ENCODE measurements at places on chromosomes 13 and 19. TPM values are rescaled to one million over a fixed set of nuclear protein-coding genes. Genes with fewer than 3 reads are reported as not detected.

- DNase-seq, result no peak
These were observed 2.4 kb downstream of the ZNF85 start for GRCh38 chr19:20925481-20925880.

DNA sequence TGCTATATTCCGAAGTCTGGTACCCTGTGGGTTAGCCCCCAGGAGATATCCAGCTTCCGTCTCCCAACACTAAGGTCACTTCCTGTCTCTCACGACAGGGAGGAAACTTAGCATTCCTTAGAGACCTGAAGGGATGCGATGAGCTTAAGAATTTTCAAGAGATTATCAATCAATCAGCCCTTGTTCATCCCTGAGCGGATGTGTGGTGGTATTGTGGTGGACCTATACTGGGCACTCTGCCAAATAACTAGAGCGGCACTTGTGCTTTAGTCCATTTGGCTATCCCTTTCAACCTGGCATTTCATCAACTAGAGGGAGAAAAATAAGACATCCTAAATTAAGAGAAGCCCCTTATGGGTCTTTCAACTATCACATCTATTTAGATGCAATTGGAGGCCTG lies 30.9 kb upstream of the ZNF562 start:
- DNase-seq, result no peak

- DNase-seq, result no peak
These were observed 542.3 kb upstream of the ATXN8OS start for GRCh38 chr13:69565334-69565733.

DNA sequence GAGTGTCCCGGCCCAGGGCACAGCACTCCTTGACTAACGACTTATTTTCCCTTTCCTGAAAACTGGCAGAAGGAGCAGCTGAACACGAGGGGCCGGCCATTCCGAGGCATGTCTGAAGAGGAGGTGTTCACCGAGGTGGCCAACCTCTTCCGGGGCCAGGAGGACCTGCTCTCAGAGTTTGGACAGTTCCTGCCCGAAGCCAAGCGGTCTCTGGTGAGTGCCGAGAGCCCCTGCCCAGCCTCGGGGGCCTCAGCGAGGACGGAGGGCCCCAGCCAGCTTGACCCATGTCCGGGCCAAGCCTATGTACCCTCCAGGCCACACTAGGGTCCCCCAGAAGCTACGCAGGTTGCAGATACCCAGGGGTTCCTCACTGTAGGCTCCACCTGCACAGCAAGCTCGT lies 17.7 kb downstream of the SIN3B start:
- no peak for DNase-seq

GRCh38 chr13:108269601-108270328 lies at the start of gene TNFSF13B:
TSS of gene TNFSF13B (plus strand) at chr13:108269718. CDS start at chr13:108269896, 178 bp downstream.
- DNase-seq, result peak; percentile 28

DNA sequence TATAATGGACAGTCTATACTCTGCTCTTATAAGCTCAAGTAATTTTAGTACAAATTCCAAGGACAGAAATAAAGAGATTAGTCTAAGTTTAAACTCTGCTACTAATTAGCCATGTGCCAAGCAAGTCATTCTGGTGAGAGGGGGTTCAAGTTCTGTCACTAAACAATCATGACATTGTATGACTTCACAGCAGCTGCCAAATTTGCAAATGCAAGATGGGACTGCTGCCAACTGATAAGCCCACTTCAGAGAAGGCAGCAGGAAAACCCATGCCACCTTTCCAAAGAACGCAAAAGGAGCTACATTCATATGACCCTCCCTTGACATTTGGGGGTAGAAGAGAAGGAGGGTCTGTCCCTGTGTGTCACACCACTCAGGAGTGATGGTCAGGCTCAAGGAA lies 60.7 kb upstream of the RFXAP start:
- no peak for DNase-seq

DNA sequence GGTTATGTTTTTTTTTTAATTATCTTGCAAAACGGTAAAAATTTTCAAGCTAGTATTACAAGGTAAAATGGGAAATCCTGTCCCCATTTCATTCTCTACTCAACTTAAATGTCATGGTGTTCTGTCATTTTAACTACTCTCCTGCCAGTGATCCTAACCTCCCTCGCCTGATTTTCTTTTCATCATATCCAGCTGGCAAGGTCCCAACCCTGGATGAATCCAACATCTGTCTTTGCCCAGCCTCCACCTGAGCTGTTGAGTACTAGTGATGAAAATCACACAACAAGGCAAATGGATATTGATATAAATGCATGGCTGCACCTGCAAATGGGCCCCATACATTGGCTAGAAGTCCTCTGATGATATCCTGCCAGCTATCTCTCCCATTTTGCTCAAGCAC lies 6.9 kb upstream of the CDK8 start:
- no peak for DNase-seq

- no peak for DNase-seq
These were observed 143.4 kb downstream of the DLEU7 start for GRCh38 chr13:50699874-50700663.

DNA sequence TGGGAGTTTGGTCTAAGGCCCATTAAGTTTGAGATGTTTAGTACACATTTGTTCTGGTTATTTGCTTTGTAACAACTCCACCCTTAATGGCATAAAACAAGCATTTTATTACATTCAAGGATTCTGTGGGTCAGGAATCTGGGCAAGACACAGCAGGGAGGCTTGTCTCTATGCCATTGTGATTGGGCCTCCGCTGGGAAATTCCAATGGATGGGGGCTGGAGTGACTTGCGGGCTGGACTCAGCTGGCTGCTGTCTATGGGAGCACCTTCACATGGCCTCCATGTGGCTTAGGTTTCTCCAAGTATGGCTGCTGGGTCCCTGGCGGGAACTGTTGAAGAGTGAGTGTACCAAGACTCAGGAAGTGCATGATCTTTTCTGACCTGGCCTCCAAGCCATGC lies 159.0 kb downstream of the PAN3 start:
- DNase-seq, result no peak

- no peak for DNase-seq
These were observed 7.5 kb upstream of the GPR183 start for GRCh38 chr13:99314640-99315176.

DNA sequence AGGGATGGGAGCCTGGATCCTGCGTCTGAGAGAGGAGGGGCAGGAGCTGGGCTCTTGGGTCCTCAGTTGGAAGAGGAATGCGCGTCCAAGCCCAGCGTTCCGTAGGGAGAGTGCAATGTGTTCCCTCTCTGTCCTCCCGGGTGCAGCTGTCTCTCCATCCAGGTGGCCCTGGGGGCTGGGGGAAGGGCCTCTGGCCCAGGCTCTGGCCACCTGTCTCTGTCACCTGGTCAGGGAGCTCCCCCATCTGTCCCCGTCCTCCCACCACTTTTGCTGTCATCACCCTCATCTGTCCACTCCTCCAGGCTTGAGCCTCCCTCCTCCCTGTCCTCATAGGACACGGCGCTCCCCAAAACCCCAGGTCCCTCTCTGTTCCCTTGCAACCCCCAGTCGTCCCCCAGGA lies 3.7 kb upstream of the SBK2 start:
- no peak for DNase-seq

DNA sequence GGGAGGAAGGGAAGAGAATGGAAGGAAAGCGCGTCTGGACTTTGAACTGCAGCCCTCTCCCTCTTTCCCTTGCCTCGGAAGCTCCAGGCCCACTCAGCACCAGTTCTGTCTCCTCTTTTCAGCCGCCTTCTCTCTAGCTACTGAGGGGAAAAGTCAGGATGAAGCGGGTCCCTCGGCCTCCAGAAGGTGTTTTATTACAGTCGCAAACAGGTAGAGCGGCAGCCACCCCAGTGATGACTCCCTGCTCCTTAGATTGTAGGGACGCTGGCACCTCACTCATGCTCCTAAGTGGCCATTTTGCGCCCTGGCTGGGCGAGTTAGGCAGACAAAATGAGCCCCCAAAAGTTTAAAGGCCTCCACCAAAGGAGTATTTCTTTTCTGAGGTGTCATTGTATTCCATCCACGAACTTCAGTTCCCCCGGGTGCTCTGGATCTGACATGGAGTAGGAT lies 954 bp upstream of the STK24 start:
- DNase-seq, result no peak

DNA sequence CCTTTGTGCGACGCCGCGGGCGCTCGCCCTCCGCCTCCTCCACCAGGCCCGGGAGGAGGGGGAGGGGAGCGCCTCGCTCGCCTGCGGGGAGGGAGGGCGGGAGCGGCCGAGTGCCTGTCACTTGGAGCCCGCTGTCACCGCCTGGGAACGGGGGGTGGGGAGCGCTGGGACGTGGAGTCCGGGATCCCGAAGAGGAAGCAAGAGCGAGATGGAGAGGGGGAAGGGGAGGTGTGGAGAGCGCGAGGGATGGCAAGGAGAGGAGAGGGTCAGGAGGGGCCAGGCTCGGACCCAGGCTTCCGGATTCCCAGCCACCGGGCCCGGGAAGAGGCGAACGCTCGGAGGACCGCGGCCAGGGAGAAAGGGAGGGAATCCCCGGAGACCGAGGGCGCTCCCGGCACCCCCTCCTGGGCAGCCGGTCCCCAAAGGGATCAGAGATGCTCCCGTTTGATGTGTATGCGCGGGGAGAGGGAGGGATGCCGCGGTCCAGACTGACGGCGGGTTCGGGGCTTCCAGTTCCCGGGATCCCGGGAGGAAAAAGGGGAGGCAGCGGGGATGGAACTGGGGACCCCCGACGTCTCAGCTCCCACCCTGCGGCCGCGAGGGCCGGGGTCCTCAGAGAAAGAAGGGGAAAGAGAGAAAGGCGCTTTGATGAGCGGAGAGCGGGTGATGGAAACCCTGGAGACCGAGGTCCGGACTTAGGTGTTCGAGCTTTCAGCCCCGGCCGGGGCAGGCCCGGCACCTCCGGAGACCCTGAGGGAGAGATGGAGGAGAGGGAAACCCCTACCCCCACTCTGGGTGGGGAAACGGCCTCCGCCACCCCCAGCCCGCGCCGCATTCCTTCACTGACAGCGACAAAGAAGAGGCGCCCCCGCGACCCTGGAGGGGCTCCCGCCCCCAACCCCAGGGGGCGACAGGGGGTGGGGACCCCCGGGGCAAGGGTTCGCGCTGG lies 4.7 kb upstream of the DPF1 start:
- DNase-seq, result no peak

GRCh38 chr13:95323930-95324662 lies 22.8 kb upstream of the ABCC4 start:
- DNase-seq, result no peak

DNA sequence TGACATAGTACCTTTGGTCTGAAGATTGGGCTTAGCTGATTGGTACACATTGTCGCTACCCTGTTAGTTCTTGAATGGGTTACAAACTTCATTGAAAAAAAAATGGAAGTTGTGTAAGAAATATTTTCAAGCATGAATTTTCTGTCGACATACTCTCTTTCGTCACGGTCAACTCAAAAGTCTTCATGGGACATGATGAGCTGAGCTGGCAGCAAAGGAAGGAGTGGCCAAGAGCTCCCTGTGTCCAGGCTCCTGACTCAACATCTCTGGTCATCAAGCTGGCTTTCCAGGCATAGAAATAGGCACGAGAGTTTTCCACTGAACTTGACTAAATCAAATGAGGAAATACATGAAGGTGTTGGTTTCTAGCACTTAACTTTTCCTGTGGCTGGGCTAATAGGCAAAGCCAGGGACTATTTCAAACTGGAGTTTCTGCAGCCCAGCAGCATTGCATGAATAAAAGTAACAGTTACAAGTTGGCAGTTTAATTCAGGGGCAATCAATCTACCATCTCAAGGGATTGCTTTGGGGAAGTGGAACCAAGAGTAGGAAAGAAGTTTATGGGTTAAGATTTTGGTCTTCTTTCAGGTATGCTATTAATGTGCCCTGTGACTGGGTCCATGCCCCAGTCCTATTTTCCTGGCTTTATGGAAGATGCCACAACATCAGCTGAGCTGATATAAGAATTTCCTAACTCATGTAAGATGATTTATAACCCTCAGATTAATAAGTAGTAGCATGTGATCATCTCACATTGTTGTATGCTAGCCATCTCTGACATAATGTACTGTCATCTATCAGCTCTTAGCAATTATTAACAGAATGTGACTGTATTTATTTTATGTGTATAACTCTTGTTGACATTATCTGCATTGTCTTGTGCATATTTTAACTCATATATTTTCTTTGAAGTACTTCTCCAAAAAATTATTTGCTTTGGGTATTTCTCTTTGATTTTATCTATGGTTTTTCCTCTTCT lies 385.8 kb downstream of the DLEU7 start:
- no peak for DNase-seq

DNA sequence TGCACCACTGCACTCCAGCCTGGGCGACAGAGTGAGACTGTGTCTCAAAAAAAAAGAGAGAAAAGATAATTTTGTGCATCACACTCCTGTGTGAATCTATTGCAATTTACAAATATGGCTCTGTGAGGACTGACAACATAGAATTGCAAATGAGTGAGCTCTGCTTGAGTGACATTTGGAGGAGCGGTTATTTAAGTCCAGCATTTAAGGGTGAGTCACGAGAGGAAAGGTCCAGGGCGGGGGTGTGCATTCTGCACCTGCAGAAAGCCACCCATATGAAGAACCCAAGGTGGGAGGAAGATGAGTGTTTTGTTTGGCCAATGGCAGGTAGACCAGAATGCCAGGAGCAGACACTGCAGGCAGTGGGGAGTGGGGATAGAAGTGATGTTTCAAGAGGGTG lies 58.5 kb downstream of the DGKH start:
- DNase-seq, result no peak

DNA sequence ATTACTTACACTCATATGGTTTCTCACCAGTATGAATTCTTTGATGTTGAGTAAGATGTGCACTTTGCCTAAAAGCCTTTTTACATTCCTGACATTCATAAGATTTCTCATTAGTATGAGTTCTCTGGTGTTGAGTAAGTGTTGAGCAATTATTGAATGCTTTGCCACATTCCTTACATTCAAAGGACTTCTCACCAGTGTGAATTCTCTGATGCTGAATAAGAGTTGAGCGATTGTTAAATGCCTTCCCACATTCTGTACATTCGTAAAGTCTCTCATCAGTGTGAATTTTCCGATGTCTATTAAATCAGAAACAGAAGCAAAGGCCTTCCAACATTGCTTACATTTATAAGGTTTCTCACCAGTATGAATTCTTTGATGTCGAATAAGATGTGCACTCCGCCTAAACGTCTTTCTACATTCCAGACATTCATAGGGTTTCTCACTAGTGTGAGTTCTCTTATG lies 14.2 kb upstream of the ZFP30 start:
- no peak for DNase-seq

- no peak for DNase-seq
These were observed 446.6 kb downstream of the KLF5 start for GRCh38 chr13:73505376-73505890.

The CEACAM8 gene
- not detected for total RNA-seq

The REEP6 gene
- 5.0 TPM for total RNA-seq

The PALM3 gene
- not detected for total RNA-seq

The WDR62 gene
- 4.8 TPM for total RNA-seq

The ZNF534 gene
- 0.18 TPM for total RNA-seq

The LILRA6 gene
- total RNA-seq, result 2.1 TPM

The PSG1 gene
- not detected for total RNA-seq

The RPL13A gene
- 1,881 TPM for total RNA-seq

The RFX1 gene
- 30.5 TPM for total RNA-seq

The ZIM2 gene
- total RNA-seq, result not detected

The SLC7A9 gene
- total RNA-seq, result 0.80 TPM

The KLF1 gene
- not detected for total RNA-seq

The RRAS gene
- 7.7 TPM for total RNA-seq

The GARIN5A gene
- total RNA-seq, result not detected

The B3GNT3 gene
- total RNA-seq, result not detected

The SYT5 gene
- 6.1 TPM for total RNA-seq

The C19orf73 gene
- 2.3 TPM for total RNA-seq

The EEF1AKMT1 gene
- total RNA-seq, result 5.1 TPM

The EPS8L1 gene
- total RNA-seq, result 8.8 TPM

The PRTN3 gene
- 0.73 TPM for total RNA-seq
